ENCODE measurements at places on chromosomes 2 and 18.

GRCh38 chr2:105103481-105103880 is 65.6 kb downstream of the MRPS9 start:
- no peak for DNase-seq

DNA sequence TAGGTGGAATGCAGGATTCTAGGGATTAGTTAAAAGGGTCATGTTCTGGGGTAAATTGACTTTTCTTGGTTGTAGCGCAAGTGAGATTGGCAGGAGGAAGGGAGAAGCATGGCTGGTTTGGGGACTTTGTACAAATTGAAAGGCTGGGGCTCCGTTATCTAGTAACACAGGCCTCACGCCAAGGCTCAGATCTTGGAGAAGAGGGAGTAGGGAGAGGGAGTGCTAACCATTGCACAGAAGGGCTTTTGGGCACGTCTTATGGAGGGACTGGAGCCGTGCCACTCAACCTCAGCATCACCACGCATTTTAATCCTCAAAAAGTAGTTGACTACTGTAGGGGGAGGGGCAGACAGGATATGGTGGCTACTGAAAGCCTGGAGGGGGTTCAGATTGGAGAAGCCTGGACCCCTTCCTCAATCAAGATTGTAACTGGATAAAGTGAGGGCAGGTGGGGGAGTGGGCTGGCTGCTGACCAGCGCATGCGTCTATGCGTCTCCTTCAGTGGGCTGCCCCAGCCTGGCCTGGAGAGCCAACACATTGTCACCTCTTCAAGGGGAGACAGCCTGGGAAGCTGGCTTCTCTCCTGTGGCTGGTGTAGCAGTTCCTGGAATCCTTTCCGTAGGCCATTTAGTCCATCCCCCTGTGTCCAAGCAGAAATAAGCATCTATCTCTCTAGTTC is 14.3 kb downstream of the IGFBP5 start:
- DNase-seq, result no peak

DNA sequence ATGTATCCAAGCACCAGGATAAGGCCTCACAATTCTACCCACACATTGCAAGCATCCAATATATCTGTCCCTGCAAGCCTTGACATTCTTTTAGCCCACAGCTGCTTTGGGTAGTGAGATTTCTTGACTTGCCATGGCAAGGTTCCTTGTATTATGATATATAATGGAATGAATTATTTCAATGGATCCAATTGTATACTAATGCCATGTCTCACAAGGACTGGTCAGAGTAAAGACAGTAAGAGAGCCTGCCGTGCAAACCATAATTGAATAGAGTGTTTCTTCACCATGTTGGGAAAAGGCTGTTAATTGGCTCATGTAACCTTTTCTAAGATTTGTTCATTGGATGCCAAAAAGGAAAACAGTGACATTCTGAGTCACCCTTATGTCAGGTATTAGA is 64.3 kb upstream of the RBBP8 start:
- DNase-seq, result no peak

DNA sequence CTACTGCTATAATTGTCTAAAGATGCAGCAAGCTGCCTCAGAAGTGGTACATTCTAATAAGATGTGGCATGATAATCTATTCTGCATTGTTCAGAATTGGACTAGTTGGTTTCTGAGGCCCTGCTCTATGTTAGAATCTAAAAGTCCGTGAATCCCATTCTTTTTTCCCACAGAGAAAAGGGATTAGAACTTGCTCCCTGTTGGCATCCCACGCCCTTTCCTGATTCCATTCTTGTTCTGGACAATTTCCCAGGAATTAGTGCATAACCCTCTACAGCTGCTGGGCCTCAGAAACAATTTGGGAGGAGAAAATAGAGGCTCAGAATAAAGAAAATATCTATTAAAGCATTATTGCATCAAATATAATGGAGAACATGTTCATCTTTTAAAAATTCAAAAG is 282.7 kb downstream of the NRXN1 start:
- no peak for DNase-seq

- no peak for DNase-seq
These were observed 417.7 kb upstream of the SLC14A2 start for GRCh38 chr18:45197526-45197970.

GRCh38 chr18:55838841-55839240 is 250.8 kb upstream of the TCF4 start:
- no peak for DNase-seq

DNA sequence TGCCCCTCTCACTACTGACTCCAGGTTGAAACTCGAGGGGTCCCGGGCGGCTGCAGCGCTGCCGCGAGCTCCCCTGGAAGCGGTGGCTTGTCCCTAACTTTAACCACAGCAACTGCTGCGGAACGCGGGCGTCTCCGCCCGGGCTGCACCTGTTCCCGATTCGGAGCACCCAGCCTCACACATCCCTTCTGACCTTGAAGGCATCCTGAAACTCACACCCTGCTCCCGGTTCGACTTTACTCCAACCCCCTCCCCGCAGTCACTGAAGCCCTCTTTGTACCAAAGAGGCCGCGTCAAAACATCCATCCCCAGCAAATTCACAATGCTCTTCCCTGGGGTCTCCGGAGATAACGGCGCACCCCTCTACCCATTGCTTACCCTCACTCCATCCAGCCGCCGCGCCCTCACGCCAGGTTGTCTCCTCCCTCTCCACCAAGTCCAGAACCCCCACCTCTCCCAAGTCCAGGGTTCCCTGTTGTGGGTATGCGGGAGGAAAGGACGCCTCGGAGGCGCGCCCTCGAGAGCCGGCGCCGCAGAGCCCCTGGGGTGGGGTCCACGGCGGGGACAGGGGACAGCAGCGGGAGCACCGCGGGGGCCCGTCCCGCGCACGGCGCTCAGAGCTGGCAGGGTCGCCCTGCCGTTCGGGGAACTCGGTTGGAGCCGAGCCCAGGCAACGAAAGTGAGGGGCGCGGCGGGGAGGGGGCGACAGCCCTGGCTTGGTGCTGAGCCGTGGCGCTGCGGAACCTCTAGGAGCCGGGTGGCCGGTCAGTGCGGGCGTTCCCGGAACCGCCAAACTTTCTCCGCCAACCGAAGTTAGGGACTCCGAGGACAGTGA is 934 bp downstream of the MYO5B start:
- no peak for DNase-seq

DNA sequence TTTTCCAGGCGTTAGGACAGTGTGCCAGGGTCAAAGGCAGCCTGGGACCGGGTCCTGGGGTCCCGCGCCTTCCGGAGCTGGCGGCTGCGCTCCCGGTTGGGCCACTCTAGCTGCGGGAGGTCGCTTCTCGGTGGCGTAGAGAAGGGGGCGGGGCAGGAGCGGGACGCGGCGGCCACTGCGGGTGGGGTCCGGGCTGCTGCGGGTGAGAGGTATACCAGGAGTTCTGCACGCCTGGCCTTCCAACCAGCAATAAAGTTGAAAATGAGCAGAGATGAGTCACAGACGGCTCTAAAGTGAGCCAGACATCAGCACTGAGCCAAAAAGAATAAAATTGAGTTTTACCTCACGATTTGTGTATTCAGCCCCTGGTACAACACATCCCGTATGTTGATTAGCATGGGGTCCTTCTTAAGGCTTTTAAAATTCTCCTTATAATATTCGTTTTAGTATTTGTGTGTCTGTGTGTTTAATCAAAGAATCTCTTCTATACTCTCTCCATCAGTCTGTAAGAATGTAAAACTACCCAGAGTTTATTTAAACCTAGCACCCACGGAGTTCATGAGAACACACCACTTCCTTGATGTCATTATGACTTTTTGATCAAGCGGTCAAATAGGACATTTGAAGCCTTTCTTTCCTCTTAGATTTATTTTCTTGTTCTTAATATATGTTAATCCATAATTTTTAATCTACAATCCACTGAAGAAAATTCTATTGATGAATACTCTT is at the start of gene C1GALT1C1L:
C1GALT1C1L (minus strand) TSS at position 108 of the 729 bp plus-strand sequence; CDS start at position 1, 107 bp downstream.
- DNase-seq, result peak; percentile 38

GRCh38 chr2:127589841-127590240 is 54.4 kb downstream of the MYO7B start:
- DNase-seq, result no peak

DNA sequence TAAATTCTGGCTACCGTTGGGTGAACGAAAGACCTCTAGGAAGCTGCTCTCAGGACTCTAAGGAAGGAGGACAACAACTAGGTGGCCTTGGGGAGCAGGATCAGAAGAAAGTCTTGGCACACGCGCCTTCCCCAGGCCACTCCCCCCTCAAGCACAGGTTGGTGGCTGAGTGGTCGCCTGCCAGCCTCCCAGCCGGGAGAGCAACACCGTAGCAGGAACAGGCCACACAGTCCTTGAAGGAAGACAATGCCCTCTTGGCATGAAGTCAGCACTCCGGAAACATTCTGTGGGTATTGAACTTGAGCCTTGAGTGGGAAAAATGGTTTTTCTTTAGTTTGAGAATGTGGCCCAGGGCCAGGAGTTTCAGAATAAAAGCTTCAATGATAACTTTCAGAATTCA is 87.4 kb upstream of the AGAP1 start:
- DNase-seq, result no peak

GRCh38 chr2:203580844-203581243 is 45.7 kb upstream of the RAPH1 start:
- DNase-seq, result no peak

DNA sequence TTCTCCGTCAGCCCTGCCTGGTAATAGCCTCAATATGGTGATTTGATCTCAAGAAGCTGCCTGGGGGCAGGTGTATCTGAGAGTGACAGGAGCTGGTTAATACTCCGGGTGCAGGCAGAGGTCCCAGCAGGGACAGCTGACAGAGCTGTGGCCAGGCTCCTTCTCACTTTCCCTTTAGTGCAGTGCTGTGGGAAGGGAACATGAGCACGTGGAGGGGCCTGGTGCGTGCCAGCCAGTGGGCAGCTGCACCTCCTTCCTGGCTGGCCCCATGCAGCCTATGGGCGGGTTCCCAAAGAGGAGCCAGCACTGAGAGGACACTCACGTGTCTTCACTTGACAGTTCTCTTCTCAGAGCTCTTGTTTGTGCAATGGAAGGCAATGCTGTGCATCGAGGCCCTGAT is 9.1 kb downstream of the CNNM4 start:
- no peak for DNase-seq

GRCh38 chr2:206083602-206084438 is 2.2 kb downstream of the INO80D start:
- no peak for DNase-seq

DNA sequence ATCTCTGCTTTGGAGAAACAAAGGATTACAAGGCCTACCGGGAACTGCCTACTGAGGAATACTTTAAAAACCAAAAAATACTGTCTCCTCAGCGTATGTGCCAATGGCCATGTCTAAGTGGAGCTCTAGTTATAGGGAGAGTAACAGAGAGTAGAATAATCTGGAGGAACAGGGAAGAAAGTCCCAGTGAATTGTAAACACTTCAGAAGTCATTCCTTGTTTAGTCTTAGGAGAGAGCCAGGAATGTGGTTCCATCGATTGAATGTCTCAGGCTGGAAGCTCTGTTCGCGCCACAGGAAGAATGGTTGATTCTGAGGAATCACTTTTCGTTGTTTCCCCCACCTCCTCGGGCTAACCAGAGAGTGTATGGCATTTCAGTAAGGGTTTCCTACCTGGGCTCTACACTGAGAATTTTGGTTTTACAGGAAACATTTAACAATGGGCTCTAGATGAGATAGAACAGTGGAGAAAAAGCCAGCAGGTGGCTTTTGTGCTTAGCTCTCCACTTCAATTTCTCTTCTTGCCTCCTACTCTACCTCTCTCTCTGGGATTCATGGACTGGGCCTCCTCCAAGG is 88.7 kb downstream of the ACVR1 start:
- DNase-seq, result no peak

DNA sequence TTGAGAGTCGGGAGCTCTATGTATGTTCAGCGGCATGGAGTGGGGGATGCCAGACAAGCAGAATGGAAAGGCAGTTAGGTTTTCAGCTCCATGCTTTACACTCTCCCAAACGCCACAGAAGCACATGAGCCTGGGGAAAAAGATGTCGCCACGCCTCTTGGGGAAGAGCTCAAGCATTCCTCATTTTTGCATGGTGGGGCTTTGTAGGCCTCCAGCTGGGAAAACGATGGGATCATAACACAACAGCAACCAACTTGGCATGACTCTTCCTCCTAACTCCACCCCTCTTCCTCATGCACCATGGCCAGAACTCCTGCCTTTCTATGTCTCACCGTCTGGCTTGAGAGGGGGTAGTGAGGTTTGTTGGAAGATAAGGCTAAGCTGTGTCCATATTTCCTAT is 102.6 kb downstream of the PAX3 start:
- DNase-seq, result no peak
